Fibroblast of skin of back (primary cell): ENCODE measurements at places on chromosomes 3 and 15.

- no peak for DNase-seq
These were observed 4.6 kb downstream of the CAPN3 start for GRCh38 chr15:42363942-42364341.

- DNase-seq: peak; percentile 55
These were observed 123.0 kb downstream of the VGLL3 start for GRCh38 chr3:86867982-86868381.

- DNase-seq: no peak
These were observed 84.9 kb upstream of the UBE2E1 start for GRCh38 chr3:23720885-23721284.

- DNase-seq: peak; percentile 67
These were observed 140.7 kb upstream of the TMC3 start for GRCh38 chr15:81514725-81515124.

GRCh38 chr15:70892912-70893560 is 410 bp downstream of the LRRC49 start:
- DNase-seq: peak; percentile 77

DNA sequence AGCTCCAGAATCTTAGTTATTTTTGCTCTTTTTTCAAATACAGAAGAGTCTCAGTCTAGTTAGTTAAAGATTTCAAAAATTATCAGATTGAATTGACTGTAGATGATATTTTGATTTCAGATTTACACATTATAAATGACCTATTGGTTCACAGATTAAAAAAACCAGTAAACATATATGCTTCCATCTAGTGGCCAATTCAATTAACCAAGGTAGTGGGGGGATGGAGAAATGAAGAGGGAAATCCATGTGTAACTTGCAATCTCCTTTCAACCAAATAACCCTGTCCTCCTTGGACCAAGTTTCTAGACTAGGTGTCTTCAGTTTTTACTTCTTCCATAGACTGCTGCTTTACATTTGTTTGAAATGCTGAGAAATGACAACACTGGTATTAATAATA is 789.8 kb downstream of the ROBO1 start:
- DNase-seq: peak; percentile 34

GRCh38 chr15:88115486-88116152 is 140.9 kb downstream of the NTRK3 start:
- DNase-seq: no peak

- DNase-seq: peak; percentile 32
These were observed 234.7 kb downstream of the NFKBIZ start for GRCh38 chr3:102084006-102084405.

DNA sequence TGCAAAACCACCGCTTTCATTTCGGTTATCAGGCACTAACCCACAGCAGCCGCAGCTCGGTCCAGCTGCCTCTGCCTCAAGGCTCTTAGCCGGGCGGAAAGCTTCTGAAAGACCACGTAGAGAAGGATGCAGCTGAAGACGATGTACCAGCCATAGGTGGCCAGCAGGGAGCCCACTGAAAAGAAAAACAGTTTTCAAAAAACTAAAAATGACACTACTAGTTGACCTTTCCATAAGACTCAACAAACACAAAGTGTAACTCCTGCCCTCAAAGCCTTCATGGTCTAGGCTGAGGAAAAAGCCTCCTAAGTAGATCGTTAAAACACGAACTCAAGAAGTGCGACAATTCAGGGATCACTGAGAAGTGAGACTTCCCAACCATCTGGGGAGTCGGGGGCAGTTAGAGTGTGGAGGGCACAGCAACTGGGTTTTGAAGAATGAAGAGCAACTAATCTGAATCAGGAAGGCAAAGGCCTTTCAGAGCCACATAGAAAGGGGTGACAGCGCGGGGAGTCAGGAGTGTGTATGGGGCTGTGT is 716 bp downstream of the SELENOS start:
- DNase-seq: peak; percentile 50

- DNase-seq: no peak
These were observed 46.2 kb downstream of the HMCES start for GRCh38 chr3:129324855-129325254.

- peak; percentile 37 for DNase-seq
These were observed 14.7 kb downstream of the PAK2 start for GRCh38 chr3:196754091-196754981.

- DNase-seq: no peak
These were observed 176.3 kb downstream of the ZNF621 start for GRCh38 chr3:40701016-40701588.

- no peak for DNase-seq
These were observed 1.9 kb downstream of the TIMMDC1 start for GRCh38 chr3:119500265-119500664.

DNA sequence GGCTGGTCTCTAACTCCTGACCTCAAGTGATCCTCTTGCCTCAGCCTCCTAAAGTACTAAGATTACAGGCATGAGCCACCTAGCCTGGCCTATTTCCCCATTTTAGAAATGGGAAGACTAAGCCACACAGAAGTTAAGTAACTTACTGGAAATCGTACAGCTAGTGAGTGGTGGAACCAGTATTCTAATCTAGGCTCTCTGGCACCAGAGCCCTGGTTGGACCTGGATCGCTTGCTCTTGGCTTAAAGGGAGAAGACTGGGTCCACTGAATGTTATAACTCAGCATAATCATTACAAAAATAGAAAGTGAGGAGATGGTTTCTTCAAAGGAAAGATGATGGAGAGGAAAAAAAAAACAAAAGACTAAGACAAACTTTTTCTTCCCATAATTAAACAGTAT is 37.4 kb upstream of the CNTN3 start:
- no peak for DNase-seq

GRCh38 chr3:63046152-63046551 is 170.9 kb upstream of the CADPS start:
- no peak for DNase-seq

DNA sequence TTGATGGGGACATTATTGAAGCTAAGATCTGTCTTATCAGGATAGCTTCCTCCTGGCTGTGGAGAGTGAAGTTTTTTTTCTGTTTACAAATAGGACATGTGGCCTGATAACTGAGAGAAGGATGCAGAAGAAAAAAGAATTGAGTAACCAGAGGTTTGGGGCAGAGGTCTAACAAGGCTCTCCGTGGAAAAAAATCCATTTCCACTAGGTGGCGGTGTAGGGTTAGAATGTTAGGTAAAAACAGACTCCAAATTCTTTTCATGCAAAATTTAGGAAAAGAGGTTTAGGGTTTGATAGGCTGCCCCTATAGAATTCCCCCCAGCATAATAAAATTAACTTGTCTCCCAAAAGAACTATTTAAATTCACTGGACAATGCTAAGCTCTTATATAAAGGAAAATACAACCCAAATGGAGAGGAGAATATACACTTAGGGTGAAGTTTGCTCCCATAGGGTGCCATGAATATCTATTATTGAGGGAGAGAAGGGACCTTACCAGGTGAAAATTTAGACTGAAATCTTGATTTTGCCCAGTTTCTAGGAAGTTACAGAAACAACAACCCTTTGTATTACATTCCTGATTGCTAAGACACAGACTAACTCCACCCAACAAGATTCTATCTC is 1560.4 kb downstream of the OTOL1 start:
- DNase-seq: peak; percentile 39

DNA sequence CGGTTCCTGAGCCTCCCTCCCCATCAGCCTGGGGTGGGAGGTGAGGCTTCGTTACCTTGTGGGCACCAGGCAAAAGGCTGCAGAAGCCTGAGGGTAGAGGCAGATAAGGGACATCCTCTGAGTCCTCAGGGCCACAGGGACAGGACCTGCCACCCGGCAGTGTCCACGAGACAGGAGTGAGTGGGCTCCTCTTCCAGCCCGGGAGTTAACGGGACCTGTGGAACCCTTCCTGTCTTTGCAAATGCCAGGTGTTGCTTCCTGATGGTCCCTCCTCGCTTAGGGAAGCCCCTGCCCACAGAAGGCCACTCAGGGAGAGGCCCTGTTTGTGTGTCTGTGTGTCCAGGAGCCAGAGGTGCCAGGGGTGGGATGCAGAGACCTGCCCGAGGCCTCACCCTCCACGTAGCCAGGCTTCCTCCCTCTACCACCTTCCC is 111.1 kb upstream of the ALDH1A3 start:
- DNase-seq: no peak

DNA sequence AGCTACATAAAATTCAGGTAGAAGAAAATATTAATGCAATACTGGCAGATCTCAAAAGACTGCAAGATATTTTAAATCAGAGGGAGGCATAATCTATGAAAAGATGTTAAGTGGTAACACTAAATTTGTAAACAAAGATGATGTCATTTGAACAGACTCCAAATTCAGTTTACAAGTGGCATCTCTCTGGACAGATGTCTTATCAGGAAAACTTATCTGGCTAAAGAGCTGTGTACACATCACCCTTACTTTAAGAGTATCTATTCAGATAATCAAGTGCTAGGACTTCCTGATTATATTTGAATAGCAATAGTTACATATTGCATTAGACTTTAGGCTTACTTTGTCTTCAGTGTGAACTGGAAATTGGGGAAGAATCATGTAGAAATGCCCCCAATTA is 231.5 kb downstream of the WDR72 start:
- no peak for DNase-seq

- no peak for DNase-seq
These were observed 11.1 kb downstream of the ALPK3 start for GRCh38 chr15:84828086-84828908.

GRCh38 chr3:178203165-178203564 is 333.1 kb upstream of the KCNMB2 start:
- DNase-seq: peak; percentile 81

- no peak for DNase-seq
These were observed 104.6 kb upstream of the STRIT1 start for GRCh38 chr3:155398046-155398445.

- no peak for DNase-seq
These were observed 2.6 kb downstream of the EHHADH start for GRCh38 chr3:185251272-185251671.

DNA sequence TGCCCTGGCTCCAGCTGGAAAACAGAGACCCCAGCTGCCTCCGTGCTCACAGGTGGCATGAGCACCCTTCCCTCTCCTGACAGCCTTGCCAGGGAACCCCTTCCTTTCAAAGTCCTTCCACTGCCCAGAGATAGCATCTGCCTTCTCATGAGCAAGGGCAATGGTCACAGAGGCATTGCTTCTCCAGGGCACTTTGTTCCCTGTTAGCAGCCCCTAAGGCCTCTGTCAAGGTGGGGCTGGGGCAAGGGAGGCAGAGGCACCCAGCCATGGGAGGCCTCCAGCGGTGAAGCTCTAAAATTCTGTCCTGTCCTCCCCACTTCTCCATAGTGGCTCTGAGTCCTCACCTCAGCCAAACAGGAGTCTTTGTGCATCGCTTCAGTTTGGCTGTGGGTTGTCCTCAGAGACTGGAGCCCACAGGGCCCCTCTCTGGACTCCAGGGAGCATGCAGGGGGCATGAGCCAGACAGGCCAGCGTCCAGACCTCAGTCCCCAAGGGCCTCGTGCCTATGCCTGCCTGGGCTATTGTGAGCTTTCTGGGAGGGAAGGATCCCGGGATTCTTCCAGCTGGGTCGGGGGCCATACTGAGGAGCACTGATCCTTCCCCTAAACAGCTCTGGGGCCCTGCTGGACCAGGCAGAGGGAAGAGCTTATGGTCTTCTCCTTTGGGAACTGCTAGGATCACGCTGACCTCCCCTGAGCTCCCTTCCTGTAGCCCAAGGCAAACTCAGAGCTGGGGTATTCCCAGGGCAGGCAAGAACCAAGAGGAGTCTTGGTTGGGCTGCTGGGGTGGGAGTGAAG is 106.6 kb downstream of the DNAJB8 start:
- DNase-seq: no peak

- no peak for DNase-seq
These were observed 5.5 kb downstream of the CCR4 start for GRCh38 chr3:32956750-32957570.

DNA sequence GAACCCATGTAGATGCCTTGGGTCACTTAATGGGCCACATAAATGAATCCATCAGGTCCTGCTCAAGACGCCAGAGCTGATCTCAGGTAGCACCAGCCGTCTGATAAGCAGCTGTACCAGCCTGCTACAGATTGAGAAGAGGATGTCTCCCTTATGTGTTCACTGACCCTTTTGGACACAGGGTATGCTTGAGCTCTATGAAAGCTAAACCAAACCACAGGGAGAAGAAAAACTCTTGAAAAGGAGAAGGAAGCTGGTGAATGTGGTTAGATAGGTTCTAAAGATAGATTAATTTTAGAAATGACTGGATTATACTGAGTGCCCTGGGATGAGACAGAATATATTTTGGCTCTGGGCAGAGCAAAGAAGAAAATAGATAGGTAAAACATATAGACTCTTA is 187.5 kb downstream of the SPATA16 start:
- DNase-seq: no peak

GRCh38 chr3:13887495-13888300 is 7.8 kb upstream of the WNT7A start:
- DNase-seq: no peak

- DNase-seq: no peak
These were observed 29.0 kb downstream of the POMGNT2 start for GRCh38 chr3:43076857-43077256.

- no peak for DNase-seq
These were observed 6.6 kb downstream of the OSBPL10 start for GRCh38 chr3:31974471-31974870.

DNA sequence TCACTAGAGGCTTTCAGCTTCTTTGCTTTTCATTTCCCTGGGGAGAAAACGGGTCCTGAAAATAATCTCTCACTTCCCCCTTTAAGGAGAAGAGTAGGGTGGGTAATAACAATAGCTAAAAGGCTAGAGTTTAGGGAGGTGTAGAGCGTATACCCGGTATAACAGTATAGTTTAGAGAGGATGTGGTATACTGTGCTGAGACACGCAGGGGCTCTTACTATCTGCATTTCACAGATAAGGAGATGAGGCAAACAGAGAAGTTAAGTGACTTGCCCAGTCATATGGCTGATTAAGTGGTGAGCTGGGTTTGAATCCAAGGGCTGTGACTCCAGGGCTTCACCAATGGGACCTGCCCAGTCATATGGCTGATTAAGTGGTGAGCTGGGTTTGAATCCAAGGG is 15.0 kb upstream of the KCNMB3 start:
- DNase-seq: no peak

GRCh38 chr3:13074006-13074375 is 762 bp upstream of the IQSEC1 start:
- no peak for DNase-seq

- no peak for DNase-seq
These were observed 31.2 kb downstream of the STRIT1 start for GRCh38 chr3:155262295-155262694.

GRCh38 chr3:38040401-38040800 is 1.4 kb downstream of the DLEC1 start:
- no peak for DNase-seq

DNA sequence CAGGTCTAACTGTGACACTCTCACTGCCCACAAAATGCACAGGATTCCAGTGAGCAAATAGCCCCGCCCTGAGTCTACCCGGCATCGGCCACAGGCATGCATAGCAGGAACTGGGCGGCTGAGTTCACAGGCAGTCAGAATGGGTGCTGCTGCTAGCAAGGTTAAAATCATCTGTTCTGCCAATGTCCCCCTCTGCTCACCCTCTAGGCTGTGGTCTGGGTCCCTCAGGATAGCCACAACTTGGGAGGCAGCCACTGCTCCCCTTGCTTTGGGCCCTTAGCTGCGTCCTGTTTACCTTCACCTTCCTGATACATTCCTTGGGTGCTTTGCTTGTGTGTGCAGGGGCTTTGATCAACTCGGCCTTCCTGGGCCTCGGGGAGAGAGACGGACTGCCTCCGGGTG is 232.9 kb upstream of the RGMA start:
- peak; percentile 91 for DNase-seq

GRCh38 chr3:126124896-126125295 is 41.0 kb upstream of the SLC41A3 start:
- no peak for DNase-seq
